T follicular helper cell (primary cell): ENCODE measurements at places on chromosomes 2 and 18.

- no peak for DNase-seq
Measured at GRCh38 chr2:46775722-46776121, 139.9 kb downstream of the MCFD2 start.

DNA sequence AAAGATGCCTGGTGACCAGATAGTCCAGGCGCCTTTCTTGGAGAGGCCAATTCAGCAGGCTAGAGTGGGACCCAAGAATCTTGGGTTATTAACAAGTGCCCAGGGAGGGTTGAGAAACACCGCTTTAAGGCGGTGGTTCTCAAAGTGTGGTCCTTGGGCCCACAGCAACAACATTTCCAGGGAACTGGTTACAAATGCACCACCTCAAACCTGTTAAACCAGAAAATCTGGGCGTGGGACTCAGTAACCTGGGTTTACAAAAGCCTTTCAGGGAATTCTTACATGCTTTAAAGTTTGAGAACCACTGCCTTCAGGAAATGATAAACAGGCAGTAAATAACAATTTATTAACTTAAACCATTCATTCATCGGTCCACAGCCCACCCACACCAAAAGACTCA lies 92.5 kb downstream of the SP3 start:
- no peak for DNase-seq

GRCh38 chr2:64640153-64641044 lies 13.3 kb downstream of the SERTAD2 start:
- no peak for DNase-seq

GRCh38 chr2:28449488-28450395 lies 46.1 kb upstream of the PLB1 start:
- DNase-seq, result no peak

DNA sequence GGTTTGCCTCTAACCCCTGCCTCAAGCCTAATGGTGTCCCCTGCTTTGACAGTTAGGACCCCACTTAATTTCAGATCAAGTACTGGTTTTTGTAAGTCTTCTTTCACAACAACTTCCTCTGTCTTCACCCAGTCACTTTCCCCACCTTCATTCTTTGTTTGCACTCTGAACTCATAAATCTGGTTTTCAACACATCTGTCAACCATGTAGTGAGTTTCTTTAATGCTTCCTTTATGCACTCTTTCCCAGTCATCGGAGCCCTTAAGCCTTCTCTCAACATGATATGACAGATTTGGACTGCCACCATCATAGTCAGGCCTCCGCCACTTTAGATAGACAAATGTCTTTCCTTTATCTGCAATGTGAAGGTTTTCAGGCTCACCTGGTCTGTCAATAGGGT lies 109.1 kb downstream of the PLEKHA3 start:
- DNase-seq, result no peak
